Fibroblast of villous mesenchyme (primary cell): ENCODE measurements at places on chromosomes 16 and 17. TPM values are rescaled to one million over a fixed set of nuclear protein-coding genes. Genes with fewer than 3 reads are reported as not detected.

CDH11 gene
- 265 and 290 TPM in 2 replicates for total RNA-seq

GAS2L2 gene
- total RNA-seq, result not detected in 2 replicates

SOX8 gene
- total RNA-seq, result under 0.01 TPM in 1 of 2 replicates, not detected in the other

NUDT7 gene
- total RNA-seq, result 6.0 and 6.4 TPM in 2 replicates

SEPTIN12 gene
- total RNA-seq, result not detected in 2 replicates

KCNH4 gene
- under 0.01 TPM in 1 of 2 replicates, not detected in the other for total RNA-seq

CD7 gene
- total RNA-seq, result not detected in 2 replicates

CCL4L2 gene
- not detected in 2 replicates for total RNA-seq

MAP1LC3B gene
- total RNA-seq, result 25.1 and 36.3 TPM in 2 replicates

TEX2 gene
- total RNA-seq, result 38.0 and 45.8 TPM in 2 replicates

MT1M gene
- 1.3 TPM in 1 of 2 replicates, not detected in the other for total RNA-seq

WSCD1 gene
- total RNA-seq, result under 0.01 TPM in 1 of 2 replicates, not detected in the other

SRL gene
- total RNA-seq, result under 0.01 and 0.43 TPM in 2 replicates

CTRL gene
- 1.3 TPM in 1 of 2 replicates, not detected in the other for total RNA-seq

MYH1 gene
- not detected in 2 replicates for total RNA-seq

KATNIP gene
- total RNA-seq, result 25.1 and 25.5 TPM in 2 replicates

INCA1 gene
- 0.97 and 1.3 TPM in 2 replicates for total RNA-seq

TRPV2 gene
- total RNA-seq, result 53.5 and 106 TPM in 2 replicates

PRSS36 gene
- total RNA-seq, result under 0.01 and 0.32 TPM in 2 replicates

ALOX12B gene
- total RNA-seq, result not detected in 2 replicates

CD300LG gene
- total RNA-seq, result not detected in 2 replicates

KCNJ18 gene
- total RNA-seq, result not detected in 2 replicates

LRRC46 gene
- under 0.01 and 0.32 TPM in 2 replicates for total RNA-seq

AGRP gene
- not detected in 2 replicates for total RNA-seq

C16orf46 gene
- total RNA-seq, result 0.86 and 0.97 TPM in 2 replicates

SYNGR3 gene
- total RNA-seq, result 1.6 and 2.6 TPM in 2 replicates

MMP25 gene
- total RNA-seq, result under 0.01 TPM in 1 of 2 replicates, not detected in the other

CETP gene
- not detected in 2 replicates for total RNA-seq

SMCR8 gene
- 17.1 and 21.6 TPM in 2 replicates for total RNA-seq

APOH gene
- not detected in 2 replicates for total RNA-seq

TBC1D3C gene
- total RNA-seq, result under 0.01 TPM in 1 of 2 replicates, not detected in the other

CDRT4 gene
- 5.2 and 6.5 TPM in 2 replicates for total RNA-seq

CDRT15 gene
- total RNA-seq, result not detected in 2 replicates

FOXN1 gene
- total RNA-seq, result not detected in 2 replicates

KRT20 gene
- total RNA-seq, result not detected in 2 replicates

KRTAP2-3 gene
- 0.32 TPM in 1 of 2 replicates, not detected in the other for total RNA-seq

EVPLL gene
- total RNA-seq, result not detected in 2 replicates

SLC47A1 gene
- total RNA-seq, result under 0.01 and 0.86 TPM in 2 replicates

HYDIN gene
- under 0.01 and 2.3 TPM in 2 replicates for total RNA-seq

LDHD gene
- total RNA-seq, result 0.64 and 0.86 TPM in 2 replicates

MYO15A gene
- 0.43 and 0.97 TPM in 2 replicates for total RNA-seq

BICDL2 gene
- under 0.01 TPM in 1 of 2 replicates, not detected in the other for total RNA-seq

NHLRC4 gene
- 1.7 and 3.2 TPM in 2 replicates for total RNA-seq

TPSD1 gene
- not detected in 2 replicates for total RNA-seq

LONP2 gene
- 49.9 and 79.9 TPM in 2 replicates for total RNA-seq

SPATA32 gene
- under 0.01 TPM in 1 of 2 replicates, not detected in the other for total RNA-seq

SULT1A2 gene
- total RNA-seq, result under 0.01 TPM in 1 of 2 replicates, not detected in the other

ACSM2B gene
- total RNA-seq, result not detected in 2 replicates

RND2 gene
- 0.97 and 1.3 TPM in 2 replicates for total RNA-seq

ARHGDIG gene
- total RNA-seq, result 0.32 TPM in 1 of 2 replicates, not detected in the other

SREBF1 gene
- total RNA-seq, result 92.0 and 128 TPM in 2 replicates

CRHR1 gene
- not detected in 2 replicates for total RNA-seq

LLGL2 gene
- total RNA-seq, result 0.32 and 2.2 TPM in 2 replicates

MEFV gene
- total RNA-seq, result under 0.01 TPM in 1 of 2 replicates, not detected in the other

GCGR gene
- not detected in 2 replicates for total RNA-seq

RIPOR1 gene
- total RNA-seq, result 25.5 and 35.1 TPM in 2 replicates

ACAP1 gene
- 1.9 and 3.9 TPM in 2 replicates for total RNA-seq

KRTAP4-9 gene
- total RNA-seq, result not detected in 2 replicates

TOM1L2 gene
- total RNA-seq, result 29.0 and 34.1 TPM in 2 replicates
